ENCODE measurements at places on chromosomes 12 and 14. TPM values are rescaled to one million over a fixed set of nuclear protein-coding genes. Genes with fewer than 3 reads are reported as not detected.

GRCh38 chr12:90234472-90234871 is 525.8 kb upstream of the ATP2B1 start:
- no peak for DNase-seq

DNA sequence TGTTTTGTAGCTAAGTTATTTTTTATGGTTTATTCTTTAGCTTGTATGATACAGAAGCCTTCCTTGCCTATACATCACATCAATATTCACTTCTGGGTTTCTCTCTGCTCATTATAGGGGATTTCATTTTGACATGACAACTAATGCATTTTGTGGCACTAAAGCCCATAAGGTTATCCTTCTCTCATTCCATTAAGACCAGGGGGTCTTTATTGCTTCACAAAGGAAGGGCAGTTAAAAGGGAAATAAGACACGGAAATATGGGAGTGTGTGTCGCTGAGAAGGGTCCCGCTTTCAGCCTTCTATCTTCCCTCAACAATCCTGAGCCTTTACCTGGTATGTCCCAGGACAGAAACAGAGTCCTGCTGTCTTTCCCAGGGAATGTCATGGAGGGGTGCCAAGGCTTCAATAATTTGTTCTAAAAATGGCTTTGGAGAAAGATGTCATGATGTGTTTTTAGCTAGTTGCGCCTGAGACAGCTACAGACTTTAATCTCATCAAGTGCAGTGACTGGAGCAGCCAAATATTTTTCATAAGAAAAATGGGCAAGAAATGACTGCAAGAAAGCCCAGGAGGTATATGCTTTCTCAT is 1145.4 kb upstream of the TMEM132C start:
- DNase-seq = no peak

TPH2 gene
- not detected for polyA plus RNA-seq

GRCh38 chr12:93689076-93689834 is 12.1 kb downstream of the CRADD start:
- DNase-seq = no peak

DNA sequence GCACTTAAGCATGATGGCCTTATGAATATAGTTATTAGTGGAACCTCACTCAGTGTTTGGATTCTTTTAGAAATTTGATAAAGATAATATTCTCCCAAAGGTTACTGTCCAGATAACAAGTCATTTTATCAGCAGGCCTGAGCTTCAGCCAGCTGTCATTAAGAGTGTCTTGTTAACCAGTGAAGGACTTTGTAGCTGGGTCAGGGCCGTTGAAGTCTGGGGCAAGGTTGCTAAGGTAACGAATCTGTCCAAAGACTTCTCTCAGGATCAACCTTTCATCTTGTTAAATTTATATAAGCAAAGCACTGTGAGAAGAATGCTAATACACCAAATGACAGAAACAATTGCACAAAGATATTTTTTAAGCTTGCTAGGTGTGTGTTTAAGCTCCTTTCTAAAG is 271.3 kb upstream of the TMPO start:
- DNase-seq = no peak

- no peak for DNase-seq
Measured at GRCh38 chr12:58249610-58250009, 308.2 kb downstream of the ATP23 start.

DNA sequence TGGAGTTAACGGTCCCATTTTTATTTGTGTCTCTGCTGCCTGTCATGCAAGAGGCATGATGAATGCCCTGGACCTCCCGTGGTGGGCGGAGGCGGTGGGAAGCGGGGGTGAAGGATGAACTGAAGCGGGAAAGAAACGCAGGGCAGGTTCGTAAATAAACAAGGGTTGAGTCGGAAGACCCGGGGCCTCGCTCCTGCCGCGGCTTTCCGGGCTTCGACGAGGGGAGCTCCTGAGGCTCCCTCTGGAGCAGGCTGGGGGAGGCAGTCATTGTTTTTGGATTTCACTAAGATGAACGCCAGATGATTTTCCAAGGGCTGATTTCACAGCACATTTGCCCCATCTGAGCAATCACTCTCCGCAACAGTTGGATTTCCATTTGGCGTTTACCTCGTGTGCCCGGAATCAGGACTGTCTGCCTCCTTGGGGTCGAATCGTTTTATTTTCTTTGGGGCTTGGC is 130.2 kb downstream of the SLC38A6 start:
- DNase-seq = no peak

- no peak for DNase-seq
Measured at GRCh38 chr14:50531595-50532501, 521 bp downstream of the MAP4K5 start.

GRCh38 chr12:44389896-44390295 is 486.2 kb downstream of the NELL2 start:
- no peak for DNase-seq

DNA sequence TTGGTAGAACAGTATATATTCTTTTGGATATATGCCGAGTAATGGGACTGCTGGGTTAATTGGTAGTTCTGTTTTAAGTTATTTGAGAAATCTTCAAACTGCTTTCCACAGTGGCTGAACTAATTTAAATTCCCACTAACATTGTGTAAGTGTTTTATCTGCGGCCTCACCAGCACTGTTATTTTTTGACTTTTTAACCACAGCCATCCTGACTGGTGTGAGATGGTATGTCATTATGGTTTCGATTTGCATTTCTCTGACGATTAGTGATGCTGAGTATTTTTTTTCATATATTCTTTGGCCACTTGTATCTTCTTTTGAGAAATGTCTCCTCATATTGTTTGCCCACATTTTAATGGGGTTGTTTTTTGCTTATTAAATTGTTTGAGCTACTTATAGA is 357.4 kb downstream of the C12orf50 start:
- DNase-seq = no peak

DNA sequence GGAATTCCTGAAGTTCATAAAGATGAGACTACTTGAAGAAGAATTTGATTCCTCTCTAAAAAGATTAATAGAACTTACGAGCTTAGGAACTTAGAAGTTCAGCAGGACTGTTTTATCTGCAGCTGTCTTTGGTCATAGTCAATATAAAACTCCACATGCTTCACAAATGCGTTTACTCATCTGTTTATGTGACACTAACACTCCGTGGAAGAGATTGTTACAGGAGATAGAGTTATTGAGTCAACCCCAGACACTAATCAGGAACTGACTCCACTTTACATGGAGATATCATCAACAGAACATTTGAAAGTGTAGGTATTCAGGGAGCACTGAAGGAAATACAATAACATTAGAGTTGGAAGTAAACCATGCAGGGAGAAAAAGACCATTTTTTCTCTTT is 92.8 kb downstream of the LRFN5 start:
- DNase-seq = no peak

DNA sequence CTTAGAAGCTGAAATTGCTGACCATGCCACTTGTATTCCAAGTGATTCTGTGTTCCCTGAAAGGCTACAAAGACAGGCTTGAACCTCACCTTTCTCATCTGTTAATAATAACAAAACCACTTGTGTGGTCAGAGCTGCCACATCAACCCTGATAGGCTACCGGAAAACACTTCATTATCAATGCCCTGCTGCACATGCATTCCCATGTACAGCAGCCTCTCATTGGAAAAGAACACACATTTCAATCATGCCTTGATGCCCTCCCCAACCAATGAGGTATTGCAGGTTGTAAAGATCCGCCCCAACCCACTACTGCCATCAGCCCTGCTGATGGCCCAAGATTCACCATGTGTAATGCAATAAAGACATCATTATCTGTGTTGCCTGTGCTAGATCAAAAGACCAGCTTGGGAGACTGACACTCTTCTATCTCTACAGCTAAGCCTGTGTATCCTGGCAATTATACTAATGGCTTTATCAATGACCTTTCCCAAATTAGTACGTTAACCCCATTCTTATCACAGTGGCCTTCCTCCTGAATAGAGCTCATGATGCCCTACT is 2.8 kb downstream of the GPR19 start:
- no peak for DNase-seq

DNA sequence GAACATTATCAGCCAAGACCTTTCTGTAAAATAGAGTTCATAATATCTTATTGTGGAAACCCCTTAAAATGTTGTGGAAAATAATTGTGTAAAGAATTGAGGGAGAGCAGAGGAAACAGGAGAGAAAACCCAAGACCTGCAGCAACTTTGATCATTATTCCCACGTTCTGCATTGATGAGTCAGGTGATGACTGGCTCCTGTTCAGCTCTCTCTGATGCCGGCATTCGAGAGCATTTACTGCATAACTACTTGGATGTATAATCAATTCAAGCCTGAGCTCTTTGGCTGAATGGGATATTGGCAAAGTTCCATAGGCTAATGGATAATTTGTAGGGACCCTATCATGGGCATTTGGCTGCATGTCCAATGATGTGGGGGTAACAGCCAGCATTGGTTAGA is 176.3 kb upstream of the ARID2 start:
- no peak for DNase-seq

DNA sequence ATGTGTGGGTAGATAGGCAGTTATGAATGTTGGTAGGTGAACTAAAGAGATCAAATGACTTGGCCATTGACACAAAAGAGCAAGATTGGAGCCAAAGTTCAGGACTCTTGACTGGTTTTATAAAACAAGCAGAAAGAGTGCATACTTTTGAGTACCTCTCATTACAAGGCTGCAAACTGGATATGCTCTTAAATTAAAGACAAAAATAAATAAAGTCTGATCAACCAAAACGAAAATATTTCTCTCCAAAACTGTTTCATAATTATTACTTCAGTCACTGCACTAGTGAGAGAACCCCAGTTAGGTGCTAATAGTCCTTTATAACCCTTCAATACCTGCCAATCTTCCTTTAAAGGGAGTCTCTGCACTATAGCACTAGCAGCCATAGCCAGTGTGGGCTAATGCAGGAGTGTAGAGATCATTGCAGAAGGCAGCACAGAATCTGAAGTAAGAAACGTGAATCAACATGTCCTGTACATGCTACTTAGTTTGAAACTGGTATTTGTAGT is 147.1 kb downstream of the FOXA1 start:
- DNase-seq = no peak

DNA sequence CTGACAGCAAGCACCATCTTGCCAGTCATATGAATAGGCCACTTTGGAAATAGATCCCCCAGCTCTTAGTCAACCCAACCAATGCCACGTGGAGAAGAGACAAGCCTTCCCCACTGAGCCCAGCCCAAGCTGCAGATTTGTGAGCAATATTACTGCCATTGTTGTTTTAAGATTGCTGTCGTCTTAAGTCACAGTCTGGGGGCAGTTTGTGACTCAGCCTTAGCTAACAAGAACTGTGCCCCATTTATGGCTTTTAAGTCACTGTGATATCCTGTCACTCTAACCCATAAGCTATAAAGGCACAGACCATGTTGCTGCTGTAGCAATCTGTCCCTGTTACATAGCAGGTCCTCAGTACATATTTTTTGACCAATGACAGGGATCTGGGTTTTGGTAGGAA is 464.2 kb downstream of the MED13L start:
- no peak for DNase-seq

DNA sequence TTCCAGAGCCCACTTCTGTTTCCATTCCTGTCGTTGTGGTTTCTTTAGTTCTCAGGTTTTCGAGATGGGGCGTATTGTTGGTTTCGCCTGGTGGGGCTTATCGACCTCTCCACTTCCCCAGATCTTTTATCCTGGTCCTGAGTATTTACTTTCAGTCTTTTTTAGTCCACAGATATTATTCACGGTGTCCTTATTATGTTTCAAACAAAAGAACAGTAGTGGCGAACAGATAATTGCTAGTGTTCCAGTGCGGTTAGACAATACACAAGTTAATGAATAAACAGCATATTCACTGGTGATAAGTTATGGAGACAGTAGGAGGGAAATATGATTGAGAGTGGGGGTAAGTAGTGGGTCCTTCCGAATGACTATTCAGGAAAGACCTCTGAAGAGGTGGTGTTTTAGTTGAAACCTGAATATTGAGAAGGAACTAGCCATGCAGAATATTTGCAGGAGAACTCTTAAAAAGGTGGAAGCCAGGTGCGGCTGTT is 668 bp downstream of the TMEM260 start:
- no peak for DNase-seq

DNA sequence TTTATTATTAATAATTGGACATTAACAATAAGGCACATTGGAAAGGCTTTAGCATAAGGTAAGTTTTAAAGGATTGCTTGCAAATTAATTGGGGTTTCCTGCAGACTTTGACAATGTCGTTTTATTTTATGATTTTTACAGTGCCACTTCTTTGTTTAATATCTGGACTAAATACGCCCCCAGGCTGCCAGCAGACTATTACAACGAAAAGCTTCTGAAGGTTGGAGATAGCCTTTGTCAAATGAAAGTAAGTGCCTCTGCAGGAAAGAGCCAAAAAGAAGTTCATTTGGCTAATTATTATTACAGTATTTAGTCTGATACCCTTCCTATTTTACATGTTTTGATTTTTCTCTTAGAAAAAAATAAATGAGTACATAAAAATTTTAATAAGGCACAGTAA is 11.3 kb downstream of the CFAP54 start:
- no peak for DNase-seq

PARP11 gene
- 7.1 TPM for polyA plus RNA-seq

KLRK1 gene
- 0.58 TPM for polyA plus RNA-seq

CACNA2D4 gene
- 2.0 TPM for polyA plus RNA-seq

DNA sequence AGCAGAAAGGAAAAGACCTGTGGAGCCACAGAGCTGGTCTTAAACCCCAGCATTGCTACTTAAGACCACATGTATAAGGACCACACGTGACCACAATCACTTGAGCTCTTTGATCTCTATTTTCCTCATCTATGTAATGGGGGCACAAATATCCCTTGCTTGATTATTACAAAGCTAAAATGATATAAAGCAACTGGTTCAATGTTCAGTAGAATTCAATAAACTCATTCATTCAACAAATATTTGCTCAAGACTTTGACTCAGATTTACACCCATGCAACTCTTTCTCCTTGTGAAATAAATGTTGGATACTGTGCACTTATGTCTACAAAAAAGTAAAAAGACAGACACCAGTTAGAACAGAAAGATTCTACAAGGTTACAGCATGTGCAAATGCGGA is 21.9 kb upstream of the CHPT1 start:
- DNase-seq = no peak

OTOGL gene
- polyA plus RNA-seq = 0.38 TPM

GRCh38 chr14:32432813-32433538 is 103.9 kb downstream of the AKAP6 start:
- DNase-seq = no peak

- DNase-seq = no peak
Measured at GRCh38 chr14:67524634-67524963, 8.5 kb upstream of the PLEKHH1 start.

TMEM52B gene
- polyA plus RNA-seq = 0.09 TPM

DNA sequence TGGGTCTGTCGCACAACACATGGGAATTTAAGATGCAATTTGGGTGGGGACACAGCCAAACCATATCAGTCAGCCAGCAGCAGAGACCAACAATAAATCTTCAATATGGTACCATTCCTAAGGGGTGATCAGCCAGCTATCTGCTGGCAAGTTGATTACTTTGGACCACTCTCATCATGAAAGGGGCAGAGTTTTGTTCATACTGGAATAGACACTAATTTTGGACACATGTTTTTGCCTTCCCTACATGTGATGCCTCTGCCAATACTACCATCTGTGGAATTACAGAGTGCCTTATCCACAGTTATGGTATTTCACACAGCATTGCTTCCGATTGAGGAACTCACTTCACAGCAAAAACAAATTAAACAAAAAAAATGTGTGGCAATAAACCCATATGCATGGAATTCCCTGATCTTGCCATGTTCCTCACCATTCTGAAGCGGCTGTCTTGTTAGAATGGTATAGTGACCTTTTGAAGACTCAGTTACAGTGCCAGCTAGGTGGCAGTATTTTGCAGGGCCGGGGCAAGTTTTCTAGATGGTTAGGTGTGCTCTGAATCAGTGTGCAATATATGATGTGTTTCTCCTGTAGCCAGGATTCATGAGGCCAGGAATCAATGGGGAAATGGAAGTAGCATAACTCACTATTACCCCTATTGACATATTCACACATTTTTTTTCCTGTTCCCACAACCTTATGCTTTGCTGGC is 179.0 kb upstream of the IGF1 start:
- DNase-seq = no peak

- no peak for DNase-seq
Measured at GRCh38 chr12:54261815-54262402, 18.0 kb downstream of the CBX5 start.

Data from forelimb muscle (tissue), 1 donor.